Neural crest cell (in vitro differentiated cells): ENCODE measurements at places on chromosomes 6 and 20. TPM values are rescaled to one million over a fixed set of nuclear protein-coding genes. Genes with fewer than 3 reads are reported as not detected.

DNA sequence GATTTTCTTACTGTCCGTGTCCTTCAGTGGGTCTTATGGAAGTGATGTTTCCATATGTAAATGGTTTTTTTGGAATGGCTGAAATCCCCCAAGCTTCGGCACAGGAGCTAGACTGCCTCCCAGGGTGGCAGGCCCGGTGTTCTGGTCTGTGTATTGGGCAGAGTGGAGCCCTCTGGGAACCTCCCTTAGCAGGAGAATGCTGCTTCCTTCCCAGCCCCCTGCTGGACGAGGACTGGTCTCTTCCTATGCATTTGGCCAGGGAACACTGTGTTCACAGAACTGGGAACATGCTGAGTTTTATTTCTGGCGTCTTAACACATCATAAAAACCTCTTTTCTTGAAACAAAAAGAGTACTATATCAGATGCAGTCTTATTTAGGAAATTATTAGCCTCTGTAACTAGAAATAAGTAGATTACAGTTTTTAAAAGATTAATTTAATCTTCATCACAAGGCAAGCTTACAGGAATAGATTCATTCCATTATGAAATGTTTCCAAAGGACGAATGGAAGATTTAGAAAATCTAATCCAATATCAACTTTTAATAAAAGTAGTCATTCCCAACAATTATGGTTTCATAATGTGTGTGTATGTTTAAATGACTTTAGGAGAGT lies 56.6 kb downstream of the SYTL3 start:
- DNase-seq, result peak; percentile 39

DNA sequence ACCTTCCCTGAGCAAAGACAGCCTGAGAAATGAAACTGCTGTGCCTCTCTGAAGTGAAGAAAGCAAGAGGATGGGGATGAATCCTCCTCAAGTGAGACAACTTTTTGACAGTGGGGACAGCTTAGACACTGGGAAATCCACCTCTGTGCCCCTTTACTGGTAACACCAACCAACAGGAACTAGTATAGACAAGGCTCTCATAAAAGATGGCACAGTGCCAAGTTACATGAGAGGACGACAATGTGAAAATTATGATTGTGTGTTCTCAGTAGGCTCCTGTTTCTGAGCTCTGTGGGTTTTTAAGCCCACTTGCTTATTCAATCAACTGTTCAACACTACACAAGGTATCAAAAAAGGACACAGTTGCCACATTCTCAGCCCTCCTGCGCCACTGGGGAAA lies 41.6 kb upstream of the LYRM2 start:
- DNase-seq, result no peak

- no peak for DNase-seq
These were observed 27.6 kb upstream of the MRPS18A start for GRCh38 chr6:43715056-43715788.

DNA sequence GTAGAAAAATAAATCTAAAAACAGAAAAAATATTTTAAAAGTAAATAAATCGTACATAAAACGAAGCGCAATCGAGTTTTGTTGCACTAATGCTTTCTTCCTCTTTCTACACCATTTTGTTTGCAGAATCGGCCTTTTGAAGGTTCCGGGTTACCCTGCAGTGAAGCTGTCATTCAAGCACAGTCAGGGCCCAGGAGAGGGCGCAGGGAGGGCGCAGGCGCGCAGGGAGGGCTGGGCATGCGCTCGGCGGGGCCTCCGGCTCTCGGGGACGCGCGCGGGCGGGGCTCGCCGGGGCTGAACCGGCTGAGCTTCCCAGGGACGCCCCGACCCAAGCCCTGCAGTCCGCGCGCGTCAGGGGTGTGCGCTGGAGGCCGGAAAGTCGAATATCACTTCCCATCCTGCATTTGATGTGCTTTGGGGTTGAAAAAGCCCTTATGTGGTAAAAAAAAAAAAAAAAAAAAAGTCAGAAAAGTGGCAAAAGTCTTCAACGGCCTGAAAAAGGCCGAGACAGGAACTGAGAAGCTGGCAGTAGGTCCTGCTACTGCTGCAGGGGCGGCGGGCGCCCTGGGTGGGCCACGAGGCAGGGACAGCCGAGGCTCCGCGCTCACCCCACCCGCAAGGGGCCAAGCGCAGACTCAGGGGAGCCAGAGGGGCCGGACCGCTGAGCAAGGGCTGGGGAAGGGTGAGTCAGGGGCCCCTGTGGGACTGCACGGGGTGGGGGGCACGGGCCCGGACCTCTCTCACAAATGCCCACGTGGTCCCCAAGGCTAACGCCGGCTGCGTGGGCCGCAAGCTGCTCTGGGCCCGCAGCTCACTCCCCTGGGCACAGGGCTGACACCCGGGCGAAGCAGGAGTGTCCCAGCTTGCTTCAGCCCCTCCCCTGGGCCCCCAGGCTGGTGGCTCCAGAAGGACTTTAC lies 40.5 kb downstream of the THBS2 start:
- DNase-seq, result peak; percentile 85

GRCh38 chr6:74177506-74177905 lies 481.5 kb downstream of the CD109 start:
- DNase-seq, result no peak

- DNase-seq, result no peak
These were observed 31.1 kb downstream of the NTSR1 start for GRCh38 chr20:62739581-62740285.

- no peak for DNase-seq
These were observed 16.7 kb downstream of the UNC5CL start for GRCh38 chr6:41022294-41022693.

DNA sequence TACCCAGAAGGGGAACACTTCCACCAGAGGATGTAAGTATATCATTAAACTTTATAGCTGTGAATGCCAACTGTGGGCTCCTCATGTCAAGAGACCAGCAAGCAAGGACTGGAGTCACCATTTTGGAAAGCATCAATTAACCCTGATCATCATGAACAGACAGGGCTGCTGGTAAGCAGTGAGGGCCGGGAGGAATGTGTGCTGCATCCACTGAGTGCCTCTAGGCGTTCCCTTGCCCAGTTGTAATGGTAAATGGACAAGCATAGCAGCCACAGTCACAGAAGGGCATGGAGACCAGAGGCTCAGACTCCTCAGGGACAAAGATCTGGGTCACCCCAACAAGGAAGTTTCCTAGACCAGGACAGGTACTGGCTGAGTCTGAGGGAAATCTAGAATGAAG lies 23.6 kb downstream of the LINC00237 start:
- no peak for DNase-seq

- no peak for DNase-seq
These were observed 14.5 kb upstream of the PSMG4 start for GRCh38 chr6:3244003-3244831.

Gene PNLDC1
- 0.49 TPM in 1 of 2 replicates, not detected in the other for total RNA-seq

Gene TREM2
- not detected in 2 replicates for total RNA-seq

Gene ANKRD66
- total RNA-seq, result not detected in 2 replicates

Gene IMPG1
- total RNA-seq, result not detected in 2 replicates

Gene CEP250
- 64.5 and 67.7 TPM in 2 replicates for total RNA-seq
